ENCODE measurements at places on chromosomes 2 and 18.

DNA sequence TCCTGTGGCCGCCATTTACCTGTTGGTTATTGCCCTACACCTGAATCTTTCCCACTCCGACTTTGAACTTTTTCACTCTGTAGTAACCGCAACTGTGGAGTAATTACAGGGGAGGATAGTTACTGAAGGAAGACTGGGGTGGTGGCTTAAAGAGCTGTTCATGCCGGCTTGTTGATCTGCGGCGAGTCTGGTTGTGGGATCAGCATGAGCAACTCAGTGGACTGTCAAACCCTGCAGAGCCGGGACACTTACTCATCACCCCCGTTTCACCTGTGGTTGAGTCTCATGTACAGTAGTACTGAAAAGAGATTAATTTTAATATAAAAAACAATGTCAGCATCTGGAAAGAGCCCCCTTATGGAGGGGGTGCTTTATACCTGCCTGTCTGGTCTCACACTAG, 2.1 kb downstream of the ASB1 start:
- DNase-seq: no peak

- no peak for DNase-seq
Observed at GRCh38 chr18:22827741-22828140, 105.4 kb upstream of the RBBP8 start.

GRCh38 chr2:71743995-71744675, 290.8 kb downstream of the DYSF start:
- no peak for DNase-seq

DNA sequence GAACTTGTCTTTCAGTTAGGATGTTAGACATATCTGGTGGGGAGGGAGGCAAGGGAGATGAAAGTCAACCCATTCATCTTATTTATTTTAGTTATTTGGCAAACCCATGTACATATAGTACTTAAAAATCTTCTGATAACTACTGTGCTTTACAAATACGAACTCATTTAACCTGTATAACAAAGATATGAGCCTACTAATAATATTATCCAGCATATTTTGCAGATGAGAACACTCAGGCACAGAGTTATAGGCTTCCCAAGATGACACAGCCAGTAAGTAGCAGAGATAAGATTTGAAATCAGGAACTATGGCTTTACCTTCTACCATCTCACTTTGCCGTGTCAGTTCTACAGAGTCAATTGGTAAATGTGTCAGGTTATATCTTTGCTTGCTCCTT, 262.6 kb upstream of the DOK6 start:
- no peak for DNase-seq

GRCh38 chr2:21103274-21103891, 20.4 kb upstream of the TDRD15 start:
- DNase-seq: no peak
